ENCODE measurements at places on chromosomes 11 and 22.

GRCh38 chr11:86747801-86748200 lies 52.5 kb upstream of the PRSS23 start:
- no peak for DNase-seq

DNA sequence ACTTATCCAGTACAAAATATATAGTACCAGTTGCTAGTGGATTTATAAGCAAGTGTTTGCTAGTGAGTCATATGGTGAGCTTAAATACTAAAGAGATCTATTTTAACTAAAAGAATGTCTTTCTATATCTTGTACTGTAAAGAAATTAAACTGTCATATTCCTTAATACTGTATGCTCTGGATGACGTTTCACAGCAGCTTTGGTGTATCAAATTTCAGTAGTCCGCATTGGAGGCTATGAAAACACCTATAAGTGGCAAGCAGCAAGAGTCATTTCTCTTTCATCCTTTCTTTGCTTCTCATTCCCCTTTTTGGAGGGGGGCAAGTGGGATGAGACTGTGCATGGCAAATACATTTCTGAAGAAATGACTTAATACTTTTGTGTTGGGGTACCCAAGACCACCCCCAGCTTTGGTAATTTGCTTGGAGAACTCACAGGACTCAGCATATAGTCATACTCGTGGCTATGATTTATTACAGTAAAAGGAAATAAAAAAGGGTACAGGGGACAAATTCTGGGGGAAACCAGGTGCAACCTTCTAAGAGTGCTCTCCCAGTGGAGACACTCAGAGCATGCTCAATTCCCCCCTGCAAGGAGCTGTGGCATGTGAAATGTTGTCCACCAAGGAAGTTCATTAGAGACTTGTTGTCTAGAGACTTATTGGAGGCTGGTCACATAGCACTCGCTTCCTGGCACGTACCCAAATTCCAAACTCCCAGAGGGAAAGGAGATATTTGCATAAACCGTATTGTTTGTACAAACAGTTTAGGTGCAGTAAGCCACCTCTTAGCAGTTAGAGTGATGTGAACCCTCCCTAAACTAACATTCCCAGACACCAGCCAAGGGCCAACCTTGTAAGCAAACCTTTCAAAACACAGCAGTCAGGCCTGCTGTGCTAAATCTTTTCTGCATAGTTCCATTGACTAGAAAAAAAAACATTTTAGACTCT lies 210.8 kb downstream of the PGR start:
- no peak for DNase-seq

- no peak for DNase-seq
Observed at GRCh38 chr11:45174963-45175362, 28.5 kb downstream of the PRDM11 start.

DNA sequence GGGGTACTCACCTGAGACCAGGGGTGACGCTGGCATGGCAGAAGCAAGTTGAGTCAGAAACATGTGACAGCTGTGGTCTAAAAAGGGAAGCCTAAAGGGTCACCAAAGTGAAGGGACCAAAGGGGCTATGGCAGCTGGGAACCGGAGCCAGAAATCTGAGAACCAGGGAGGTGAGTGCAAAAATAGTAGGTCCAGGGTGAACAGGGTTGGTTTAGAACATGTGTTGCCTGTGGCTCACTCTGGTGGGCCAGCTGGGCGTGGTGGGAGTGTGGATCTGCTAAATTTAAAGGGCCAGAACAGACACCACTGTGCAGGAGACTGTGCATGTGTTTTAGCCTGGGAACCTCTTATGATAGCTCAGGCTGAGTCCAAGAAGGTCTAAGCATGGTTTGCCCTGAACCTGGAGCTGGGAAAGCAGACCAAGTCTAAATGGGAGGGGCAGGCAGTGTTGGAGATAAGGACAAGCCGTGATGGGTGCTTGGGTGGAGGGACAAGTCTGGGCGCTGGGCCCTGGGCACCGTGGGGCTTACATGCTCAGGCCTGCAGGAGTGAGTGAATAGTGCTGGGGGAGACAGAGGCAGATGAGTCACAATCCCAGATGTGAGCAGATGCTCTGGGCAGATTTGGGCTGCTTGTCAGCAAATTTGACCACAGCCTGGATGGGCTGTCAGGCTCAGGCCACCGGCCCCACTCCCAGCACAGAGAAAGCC lies 41.4 kb upstream of the ZBED5 start:
- no peak for DNase-seq
